ENCODE measurements at places on chromosomes 7 and 10.

DNA sequence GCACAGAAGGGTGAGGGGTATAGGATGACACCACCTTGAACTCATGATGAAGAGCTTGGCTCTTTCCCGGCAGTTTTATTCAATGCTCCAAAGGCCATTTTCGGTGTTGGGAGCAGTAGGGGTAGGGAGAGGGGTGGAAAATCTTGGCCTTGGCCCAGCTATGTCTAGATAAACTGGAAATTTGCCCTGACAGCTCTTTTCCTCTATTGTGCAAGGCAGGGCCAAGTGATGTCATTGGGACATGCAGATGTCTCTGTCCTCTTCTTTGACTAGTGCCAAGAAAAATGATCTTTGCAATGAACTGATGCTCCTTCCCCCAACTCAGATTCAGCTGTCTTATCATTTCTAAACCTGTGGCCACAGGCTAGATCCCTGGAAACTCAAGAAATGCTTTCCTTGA, 27.7 kb upstream of the PRKCQ start:
- no peak for DNase-seq

GRCh38 chr7:155375337-155376277, 77.9 kb downstream of the INSIG1 start:
- no peak for DNase-seq

DNA sequence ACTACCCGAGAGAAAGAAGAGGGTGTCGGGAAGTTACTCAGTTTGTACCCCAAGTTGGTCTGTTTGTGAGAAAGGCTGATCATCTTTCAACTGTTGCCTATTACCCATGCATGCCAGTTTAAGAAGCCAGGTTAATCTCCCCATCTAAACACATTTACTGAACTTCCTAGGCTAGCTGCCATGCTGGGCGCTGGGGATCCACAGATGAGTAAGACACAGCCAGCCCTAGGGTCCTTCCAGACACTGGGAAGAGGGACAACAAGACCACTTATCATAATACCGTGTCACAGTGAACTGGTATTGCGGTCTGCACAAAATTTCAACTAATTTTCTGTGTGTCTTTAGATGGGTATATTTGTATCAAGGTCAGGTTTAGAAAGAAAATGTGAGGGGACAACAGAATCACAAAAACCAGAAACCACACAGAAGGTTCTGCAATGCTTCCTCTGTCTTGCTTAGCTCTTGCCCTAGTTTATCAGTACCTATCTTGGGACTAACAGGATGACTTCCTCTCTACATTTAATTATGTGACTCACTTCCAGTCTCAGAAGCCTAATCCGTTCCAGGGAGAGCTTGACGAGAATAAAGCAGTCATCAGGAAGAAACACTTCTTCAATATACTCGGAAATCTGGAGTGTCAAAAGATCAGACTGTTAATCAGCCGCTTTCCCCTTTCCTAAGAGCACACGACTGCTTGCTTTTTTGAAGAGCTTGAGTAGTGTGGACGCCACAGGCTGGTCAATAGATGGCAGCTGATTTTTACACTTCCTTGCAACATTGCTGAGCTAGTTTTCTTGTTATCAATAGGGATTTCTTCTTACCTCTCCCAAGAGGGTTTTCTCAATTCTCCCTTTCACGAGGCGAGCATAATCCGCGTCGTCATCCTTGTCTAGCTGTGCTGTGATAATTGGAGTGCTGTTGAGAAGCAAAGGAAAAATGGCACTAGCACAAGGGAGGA, 45.7 kb downstream of the POLR3A start:
- DNase-seq = no peak

DNA sequence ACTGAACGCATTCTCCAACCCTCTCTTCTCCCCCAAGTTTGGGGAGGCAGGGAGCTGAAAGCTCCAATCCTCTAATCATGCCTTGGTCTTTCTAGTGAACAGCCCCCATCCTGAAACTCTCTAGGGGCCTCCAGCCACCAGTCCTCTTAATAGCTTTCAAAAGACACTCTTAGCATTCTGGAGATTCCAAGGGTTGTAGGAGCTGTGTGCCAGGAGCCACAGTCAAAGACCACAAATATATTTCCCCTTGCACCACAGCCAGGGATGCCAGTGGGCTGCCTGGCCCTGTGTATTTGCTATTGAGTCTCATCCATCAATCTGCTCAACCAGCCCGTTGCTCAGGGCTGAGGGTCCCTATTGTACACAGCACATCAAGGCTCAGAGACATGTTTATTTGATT, 18.5 kb upstream of the MLXIPL start:
- no peak for DNase-seq

GRCh38 chr10:61921143-61921542, 19.6 kb downstream of the ARID5B start:
- no peak for DNase-seq

GRCh38 chr10:97780841-97781617, 9.2 kb upstream of the SFRP5 start:
- no peak for DNase-seq

GRCh38 chr10:70585578-70586169, 16.9 kb downstream of the PRF1 start:
- DNase-seq = no peak

DNA sequence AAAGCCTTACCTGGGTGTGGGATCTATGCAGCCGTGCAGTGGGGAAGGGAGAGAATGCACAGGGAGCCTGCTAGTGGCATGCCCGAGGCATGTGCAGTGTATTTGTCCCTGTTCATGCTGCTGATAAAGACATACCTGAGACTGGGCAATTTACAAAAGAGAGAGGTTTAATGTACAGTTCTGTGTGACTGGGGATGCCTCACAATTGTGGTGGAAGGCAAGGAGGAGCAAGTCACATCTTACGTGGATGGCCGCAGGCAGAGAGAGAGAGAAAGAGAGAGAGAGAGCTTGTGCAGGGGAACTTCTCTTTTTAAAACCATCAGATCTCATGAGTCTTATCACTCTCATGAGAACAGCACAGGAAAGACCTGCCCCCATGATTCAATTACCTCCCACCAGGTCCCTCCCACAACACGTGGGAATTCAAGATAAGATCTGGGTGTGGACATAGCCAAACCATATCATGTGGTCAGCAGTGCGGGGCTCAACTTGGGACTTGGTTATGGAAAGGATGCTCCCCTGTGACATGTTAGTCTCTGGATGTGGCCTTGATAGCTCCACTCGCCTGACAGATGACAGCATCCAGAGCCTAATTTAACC, 128.9 kb downstream of the DOCK1 start:
- no peak for DNase-seq

DNA sequence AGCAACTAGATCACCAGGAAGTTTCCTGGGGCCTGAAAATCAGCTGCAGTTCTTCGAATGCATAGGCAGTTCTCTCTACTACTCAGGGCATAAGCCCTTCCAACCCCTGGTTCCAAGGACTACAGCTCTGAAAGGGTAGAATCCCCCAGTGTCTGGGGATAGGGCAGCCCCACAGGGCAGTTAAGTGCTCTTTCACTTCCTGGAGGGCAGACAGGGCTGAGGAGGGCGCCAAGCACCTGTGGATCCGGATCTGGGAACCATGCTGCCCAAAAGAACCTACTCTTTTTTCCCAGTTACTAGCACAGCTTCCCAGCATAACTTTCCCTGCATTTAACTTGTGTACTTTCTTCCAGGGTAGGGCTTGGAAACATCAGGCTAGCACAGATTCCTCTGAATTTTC, 41.1 kb downstream of the CXCL12 start:
- DNase-seq = no peak
